ENCODE measurements at places on chromosomes 12 and 14.

DNA sequence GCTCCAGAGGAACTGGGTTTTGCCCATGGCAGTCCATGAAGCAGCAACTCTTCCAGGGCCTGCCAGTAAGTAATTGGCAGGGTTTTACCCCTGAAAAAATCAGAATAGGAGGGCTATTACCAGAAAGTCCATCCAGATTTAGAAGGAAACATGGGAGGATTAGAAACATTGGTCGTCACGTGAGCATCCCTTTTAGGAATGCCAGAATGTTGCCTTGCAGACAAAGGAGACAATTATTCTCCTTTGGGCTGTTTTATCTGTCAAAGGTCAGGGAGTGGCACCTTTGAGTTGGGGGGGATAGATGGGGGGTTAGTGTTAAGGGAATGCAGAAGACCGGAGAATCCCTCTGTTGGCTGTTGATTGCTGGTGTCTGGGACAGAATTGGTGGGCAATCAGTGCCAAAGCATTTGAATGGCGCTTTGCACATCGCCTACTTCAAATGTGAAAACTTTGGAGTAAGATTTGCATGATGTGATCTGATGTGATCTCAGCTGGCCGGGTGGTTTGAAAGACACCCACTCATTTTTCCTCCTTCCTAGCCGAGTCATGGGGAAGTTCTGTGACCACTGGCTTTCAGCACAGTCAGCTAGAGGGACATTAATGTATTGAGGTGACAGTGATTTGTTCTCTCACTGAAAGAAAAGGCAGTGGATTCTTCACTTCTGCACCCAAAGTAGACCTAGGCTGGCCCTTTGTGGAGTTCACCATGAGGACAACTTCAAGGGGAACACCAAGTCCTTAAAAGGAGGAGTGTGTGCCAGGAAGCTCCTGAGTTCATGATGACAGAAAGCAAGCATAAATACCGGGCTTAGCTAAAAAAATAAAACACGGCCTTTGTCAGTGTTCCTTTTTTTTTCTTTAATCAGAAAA, 31.4 kb downstream of the FLVCR2 start:
- DNase-seq = peak; percentile 3

GRCh38 chr14:76784881-76785280, 23.6 kb downstream of the VASH1 start:
- peak; percentile 59 for DNase-seq

DNA sequence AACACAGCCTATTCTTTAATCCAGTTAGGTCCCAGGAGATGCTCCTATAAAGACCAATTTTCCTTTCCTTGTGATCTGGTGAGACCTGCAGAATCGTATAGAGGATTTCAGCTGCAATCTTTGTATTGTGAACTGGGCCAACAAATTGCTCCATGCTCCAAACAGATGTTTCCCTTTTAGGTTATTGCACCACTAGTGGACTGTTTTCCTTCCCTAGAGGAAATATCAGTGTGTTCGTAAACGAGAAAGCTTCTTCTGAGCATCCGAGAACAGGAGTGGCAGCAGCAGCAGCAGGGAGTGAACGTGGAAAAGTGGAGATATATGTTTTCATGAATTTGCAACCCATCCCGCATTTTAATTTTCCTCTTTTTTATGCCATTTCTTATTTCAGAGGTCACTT, 344.1 kb upstream of the PDE3A start:
- DNase-seq = no peak

GRCh38 chr14:61403411-61403810, 82.0 kb downstream of the PRKCH start:
- peak; percentile 77 for DNase-seq

DNA sequence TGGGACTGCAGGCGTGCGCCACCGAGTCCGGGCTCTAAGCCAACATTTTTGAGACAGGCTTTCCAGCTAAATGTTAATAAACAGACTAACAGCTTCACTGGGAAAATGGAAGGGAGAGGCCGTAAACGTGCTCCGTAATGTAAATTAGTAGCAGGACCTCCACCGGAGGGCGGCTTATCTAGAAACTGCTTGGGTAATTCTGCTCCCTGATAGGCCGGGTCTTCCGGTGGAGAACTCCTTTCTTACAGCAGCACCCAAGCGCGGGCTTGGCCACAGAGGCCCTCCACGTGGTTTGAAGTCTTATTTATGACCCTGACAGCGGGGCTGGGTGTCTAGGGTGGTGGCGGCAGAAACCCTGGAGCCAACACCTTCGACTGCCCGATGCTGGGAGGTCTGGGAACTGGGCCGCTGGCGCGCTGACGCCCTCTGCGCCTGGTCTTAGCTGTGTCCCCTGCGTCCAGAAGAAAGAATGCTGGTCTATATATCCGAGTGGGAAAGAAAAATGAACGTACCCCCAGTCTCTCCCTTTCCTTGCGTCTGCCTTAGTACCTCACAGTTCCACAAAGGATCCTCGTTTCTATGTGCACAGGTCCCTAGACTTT, 1.7 kb downstream of the DPPA3 start:
- DNase-seq = no peak

GRCh38 chr12:57476162-57476992, 3.3 kb downstream of the ARHGAP9 start:
- DNase-seq = peak; percentile 68

GRCh38 chr12:4268329-4269181, 5.0 kb upstream of the CCND2 start:
- peak; percentile 39 for DNase-seq

- no peak for DNase-seq
Observed at GRCh38 chr12:116958402-116959197, 47.9 kb downstream of the FBXW8 start.

DNA sequence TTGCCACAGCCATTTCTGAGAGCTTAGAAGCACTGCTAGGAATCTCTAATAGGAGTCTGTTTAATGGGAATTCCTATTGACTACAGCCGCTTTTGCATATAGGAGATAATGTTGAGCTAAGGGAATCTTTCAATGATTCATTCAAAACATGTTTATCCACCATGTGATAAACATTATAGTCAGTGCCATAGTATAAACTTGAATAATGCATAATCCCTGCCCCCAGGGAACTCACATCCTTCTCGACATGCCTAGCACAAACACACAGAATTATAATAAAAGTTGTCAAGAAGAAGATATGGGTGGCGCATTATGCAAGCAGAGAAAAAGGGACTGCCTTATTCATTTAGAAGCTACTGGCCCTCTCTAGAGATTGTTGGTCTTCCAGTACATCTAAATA, 248.0 kb downstream of the DAD1 start:
- DNase-seq = no peak

DNA sequence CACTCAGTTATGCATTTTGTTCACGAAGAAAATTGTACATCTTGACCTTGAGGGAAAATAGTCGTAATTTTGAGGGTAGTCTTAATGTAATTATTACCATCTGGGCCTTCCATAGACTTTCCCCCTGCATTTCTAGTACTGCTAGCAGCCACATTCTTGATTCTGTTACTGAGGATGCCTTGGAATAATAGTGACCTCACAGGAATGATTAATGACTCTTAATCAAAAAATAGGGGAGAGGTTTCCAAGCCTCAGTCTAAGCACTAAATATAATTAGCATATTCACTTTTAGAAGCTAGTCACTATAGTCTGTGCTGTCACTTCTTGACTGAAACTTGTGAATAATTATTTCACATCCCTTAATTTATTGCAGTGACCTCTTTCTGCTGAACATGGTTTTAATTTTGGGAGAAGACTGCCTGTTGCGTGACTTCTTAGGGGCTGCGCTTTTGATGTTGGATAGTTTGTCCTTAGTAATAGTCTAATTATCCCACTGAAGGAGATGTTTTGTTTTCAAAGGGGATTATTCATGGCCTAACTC, 400.5 kb downstream of the ADAMTS20 start:
- no peak for DNase-seq

DNA sequence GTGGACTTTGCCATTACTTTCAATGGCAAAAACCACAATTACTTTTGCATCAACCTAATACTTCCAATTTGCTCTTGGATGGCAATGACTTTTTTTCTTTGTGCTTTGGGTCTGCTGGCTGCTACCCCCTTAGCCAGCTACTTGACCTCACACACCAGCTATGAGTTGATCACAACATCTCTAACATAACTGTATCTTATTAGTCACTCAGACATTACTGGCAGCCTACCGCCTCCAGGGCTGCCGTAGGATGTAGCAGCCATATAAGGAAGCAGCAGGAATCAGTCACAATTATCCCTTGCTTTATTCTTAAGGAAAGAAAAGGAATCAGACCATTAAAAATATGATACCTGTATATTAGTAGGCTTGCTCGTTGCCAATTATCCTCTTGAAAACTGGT, 260.5 kb downstream of the ADAMTS20 start:
- DNase-seq = no peak

- DNase-seq = no peak
Observed at GRCh38 chr12:59839514-59839913, 243.7 kb downstream of the SLC16A7 start.

DNA sequence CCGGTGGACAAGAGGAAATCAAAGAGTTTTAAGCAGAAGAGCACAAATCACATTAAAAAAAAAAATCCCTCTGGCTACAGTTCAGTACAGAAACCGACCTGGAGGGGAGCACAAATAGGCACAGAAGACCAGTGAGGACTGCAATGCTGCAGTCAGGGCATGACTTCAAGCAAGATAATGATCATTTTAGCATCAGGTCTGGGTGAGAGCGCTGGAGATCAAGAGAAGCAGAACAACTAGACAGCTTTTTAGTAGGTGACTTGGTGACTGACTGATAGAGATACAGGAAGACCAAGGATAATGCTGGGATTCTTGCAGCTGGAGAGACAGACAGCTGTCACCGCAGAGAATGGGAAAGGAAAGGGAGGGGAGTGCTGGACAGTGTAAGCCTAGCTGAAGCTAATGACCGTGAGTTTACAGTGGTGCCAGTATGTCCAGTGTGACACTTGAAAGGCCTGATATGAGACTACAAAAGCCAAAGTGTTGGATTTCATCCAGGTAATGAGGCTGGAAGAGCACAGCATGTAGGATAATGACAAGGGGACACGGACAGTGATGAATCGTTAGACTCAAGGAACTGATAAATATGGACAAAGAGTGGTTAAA, 5.6 kb downstream of the NFYB start:
- no peak for DNase-seq

- DNase-seq = no peak
Observed at GRCh38 chr14:35576260-35576659, 42.3 kb downstream of the INSM2 start.

- DNase-seq = no peak
Observed at GRCh38 chr14:96117101-96117897, 78.1 kb downstream of the C14orf132 start.

- DNase-seq = no peak
Observed at GRCh38 chr12:89163918-89164317, 188.4 kb downstream of the DUSP6 start.
